ENCODE measurements at places on chromosomes 11 and 22. TPM values are rescaled to one million over a fixed set of nuclear protein-coding genes. Genes with fewer than 3 reads are reported as not detected.

GRCh38 chr11:79956061-79956460, 515.2 kb upstream of the TENM4 start:
- DNase-seq = no peak

SCO2 gene
- 0.40 TPM for total RNA-seq

DNA sequence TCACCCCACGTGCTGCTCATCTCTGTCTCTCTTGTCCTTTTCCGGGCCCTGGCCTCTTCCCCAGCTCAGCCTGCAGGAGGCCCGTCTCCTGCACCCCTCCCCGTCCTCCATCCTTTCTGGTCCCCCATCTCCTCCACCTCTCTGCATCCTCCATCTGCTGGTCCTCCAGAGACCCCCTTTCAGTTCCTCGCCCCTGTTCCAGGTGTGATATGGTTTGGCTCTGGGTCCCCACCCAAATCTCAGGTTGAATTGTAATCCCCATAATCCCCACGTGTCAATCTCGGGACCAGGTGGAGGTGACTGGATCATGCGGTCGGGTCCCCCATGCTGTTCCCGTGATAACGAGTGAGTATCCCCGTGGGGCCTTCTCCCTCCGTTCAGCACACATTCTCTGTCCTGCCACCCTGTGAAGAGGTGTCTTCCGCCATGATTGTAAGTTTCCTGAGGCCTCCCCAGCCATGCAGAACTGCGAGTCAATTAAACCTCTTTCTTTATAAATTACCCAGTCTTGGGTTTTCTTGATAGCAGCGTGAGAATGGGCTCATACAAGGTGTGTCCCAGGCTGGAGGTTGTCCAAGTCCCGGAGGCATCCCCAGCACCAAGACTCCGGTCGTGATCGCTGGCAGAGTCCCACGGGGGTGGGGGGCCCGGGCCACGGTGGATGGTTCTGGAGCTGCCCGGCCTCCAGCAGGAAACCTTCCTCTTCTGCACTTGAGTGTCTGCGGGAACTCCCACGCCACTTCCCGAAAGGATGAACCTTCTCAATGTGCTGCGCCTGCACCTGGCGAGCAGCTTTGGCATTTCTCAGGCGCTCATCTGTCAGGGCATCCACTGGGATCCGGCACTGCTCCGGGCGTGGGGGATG, 29.0 kb upstream of the TOLLIP start:
- no peak for DNase-seq

DNA sequence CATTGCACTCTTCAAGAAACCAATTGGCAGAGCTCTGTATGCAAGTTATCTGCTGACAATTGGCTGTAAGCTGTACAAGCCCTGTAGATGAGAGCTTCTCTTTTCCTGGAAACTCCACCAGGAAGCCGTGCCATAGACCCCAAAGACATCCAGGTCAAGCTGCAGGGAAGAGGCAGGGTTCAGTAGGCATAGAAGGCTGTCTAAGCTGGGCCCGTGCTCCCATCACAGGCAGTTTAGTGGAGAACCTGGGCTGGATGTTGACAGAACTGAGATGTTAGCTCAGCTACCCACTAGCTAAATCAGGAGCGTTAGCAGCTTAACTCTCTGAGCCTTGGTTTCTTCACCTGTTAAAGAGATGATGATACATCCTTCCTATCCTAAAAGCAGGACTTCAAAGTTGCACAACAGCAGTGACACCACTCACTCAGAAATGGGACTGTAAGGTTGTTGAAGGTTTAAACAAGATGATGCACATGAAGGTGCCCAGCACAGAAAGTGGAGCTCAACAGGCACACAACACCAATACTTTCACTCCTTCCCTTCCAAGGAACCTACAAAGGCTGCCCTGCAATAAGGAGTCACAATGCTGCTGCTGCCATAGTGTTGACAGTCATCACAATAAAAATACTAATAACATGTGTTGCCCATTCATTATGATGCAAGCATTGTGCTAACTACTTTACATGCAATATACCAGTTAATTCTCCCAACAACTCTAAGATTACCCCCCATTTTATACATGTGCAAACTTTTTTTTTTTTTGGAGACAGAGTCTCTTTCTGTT, 115.4 kb downstream of the ZBTB16 start:
- no peak for DNase-seq

HIRA gene
- 9.6 TPM for total RNA-seq

- no peak for DNase-seq
Measured at GRCh38 chr11:76903325-76903724, 42.6 kb downstream of the ACER3 start.

MCHR1 gene
- 0.27 TPM for total RNA-seq

- peak; percentile 37 for DNase-seq
Measured at GRCh38 chr11:118996926-118997626, 862 bp upstream of the CENATAC start.

DNA sequence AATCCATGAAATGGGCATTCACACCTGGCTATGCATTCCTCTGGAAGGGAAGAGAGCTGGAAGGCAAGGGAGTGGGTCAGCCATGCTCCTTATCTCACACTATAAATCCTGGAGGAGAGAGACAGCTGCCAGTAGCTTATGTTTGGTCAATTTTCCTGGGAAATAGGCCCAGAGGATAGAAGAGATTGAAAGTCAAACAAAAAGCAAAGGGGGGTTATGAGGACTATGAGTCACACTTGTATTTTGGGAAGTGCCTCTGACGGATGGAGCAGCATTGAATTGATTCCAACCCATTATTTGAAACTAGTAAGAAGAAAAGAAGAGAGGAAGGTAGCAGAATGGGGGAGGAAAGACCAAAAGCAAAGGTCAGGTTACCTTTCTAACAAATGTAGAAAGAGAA, 25.0 kb downstream of the SNX19 start:
- no peak for DNase-seq

POTEH gene
- not detected for total RNA-seq

DNA sequence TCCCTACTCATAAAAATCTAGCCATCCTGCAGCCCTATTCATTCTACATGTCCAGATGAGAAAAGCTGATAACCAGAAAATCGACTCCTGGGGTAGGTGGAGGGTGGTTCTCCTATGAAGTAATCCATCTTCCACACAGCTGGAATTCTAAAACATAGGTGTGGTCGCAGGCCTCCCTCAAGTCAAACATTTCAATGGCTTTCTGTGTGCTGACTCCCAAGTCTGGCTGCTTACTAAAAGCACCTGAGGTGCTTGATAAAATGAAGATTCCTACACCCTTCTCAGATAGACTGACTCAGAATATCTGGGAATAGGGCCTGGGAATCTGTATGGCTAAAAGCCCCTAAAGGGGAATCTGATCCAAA, 26.1 kb downstream of the IRAG1 start:
- no peak for DNase-seq

DNA sequence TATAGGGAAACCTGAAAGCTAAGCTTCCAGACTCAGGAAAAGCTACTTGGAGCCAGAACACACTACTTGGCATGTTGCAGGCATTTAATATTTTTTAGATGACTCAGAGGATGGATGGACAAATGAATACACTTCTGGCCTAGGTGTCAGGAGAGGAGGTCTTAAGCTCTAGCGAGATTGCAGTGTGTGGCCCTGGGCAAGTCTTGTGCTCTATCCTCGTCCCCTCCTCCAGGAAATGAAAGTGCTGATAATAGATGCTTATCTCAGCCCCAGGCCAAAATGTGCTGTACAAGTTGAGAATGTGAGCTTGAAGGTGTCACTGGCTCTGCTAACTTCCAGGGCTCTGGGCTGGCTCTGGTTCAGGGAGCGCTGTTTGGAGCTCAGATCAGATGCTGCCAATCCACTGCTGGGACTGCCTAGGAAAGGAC, 136.3 kb downstream of the PKNOX2 start:
- DNase-seq = peak; percentile 84

DNA sequence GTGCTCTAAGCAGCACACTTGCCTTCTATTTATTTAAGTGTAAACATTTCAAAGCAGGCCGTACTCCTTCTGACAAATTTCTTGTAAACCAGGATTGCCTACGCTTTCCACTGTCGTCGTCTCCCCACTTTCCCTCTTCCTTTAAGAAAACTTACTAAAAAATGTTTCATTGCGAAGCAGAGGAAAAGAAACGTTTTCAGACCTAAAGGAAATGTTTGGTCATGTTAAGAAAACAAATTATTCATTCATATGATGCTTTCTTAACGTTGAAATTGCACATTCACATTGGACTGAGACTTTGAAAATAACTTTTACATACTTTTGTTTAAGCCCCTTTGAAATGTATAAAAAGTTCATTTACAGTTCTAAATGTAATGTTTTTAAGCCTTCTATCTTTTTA, 106.0 kb downstream of the EMSY start:
- no peak for DNase-seq

DNA sequence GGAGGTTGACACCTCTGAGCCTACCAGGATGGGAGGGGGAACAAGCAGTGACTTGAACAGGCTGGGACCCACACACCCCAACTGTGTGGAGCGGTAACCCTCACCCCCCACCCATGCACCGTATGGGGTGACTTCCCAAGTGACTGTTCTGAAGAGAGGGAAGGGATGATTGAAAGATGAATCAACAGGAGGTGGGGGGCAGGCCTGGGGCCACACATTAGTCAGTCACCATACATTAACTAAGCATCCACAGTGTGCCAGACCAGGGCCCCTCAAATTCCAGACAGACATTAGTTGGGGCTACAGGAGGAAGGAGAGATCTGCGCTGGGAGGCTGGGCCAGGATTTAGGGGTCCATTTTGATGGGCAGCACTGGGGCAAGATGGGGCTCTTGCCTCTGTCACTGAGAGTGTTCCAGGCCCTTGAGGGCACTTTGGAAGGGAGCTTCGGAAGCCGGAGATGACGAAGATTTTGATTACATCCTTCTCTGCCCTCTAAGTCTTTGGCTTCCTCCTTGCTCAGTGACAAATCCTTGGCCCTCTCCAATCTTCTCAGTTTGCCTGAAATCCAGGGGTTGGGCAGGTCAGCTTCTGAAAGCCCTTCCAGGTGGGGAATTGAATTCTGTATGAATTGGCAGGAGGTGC, 966 bp downstream of the SMTN start:
- peak; percentile 22 for DNase-seq

PTGDR2 gene
- total RNA-seq = 0.62 TPM

OR51I1 gene
- total RNA-seq = not detected

DNA sequence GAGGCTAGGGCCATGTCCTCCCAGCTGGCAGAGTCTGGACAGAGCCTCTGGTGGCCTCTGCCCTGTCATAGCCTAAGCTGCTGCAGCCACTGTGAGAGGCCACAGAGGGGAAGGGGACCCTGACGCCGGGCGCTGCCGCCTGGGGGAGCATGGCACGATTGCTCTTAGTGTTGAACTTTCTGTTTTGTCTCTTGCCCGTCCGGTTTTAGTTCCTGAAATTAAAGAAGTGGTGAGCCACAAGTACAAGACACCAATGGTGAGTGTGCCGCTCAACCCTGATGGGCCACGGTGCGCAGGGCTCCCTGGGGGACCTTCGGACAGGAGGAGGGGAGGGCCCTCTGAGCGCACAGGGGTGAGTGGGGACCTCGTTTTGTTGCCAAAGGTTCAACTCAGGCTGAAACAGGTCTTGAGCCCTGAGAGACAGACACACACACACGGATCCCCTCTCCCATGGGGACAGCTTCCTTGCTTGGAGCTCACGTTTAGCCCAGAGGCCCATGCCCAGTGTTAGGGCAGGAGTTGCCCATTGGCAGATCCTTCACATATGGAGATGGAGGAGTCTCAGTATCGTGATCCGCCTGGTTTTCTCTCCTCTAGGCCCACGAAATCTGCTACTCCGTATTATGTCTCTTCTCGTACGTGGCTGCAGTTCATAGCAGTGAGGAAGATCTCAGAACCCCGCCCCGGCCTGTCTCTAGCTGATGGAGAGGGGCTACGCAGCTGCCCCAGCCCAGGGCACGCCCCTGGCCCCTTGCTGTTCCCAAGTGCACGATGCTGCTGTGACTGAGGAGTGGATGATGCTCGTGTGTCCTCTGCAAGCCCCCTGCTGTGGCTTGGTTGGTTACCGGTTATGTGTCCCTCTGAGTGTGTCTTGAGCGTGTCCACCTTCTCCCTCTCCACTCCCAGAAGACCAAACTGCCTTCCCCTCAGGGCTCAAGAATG, 23.8 kb downstream of the MYBPC3 start:
- DNase-seq = no peak

DNA sequence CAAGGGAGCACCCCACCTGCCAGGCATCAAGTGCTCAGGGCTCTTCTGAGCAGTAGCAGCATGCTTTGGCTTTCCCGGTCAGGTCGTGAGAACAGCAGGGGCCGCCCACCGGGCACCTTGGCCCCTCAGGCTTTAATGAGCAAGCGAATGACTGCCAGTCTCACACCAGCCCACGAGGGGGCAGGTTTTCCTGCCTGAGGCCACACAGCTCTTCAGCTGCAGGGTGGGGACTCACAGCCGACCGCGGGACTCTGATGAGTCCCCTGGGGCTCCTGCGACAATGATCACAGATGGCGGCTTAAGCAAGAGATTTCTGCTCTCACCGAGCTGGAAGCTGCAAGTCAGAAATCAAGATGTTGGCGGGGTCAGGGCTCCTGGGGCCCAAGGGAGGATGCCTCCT, 14.3 kb upstream of the FGF19 start:
- DNase-seq = peak; percentile 54

Data from muscle of leg (tissue), 16 donors.